CD4-positive, alpha-beta T cell (primary cell): ENCODE measurements at places on chromosomes 13 and 19.

GRCh38 chr13:28002886-28003698 lies 14.6 kb upstream of the URAD start:
- no peak for DNase-seq
- no peak overlapping the region for H3K4me3 ChIP-seq
- H3K36me3 ChIP-seq: no peaks in the 10 kb centered on the region
- H3K27me3 ChIP-seq: no peaks in the 10 kb centered on the region

- peak overlapping the region; percentile 21 for H3K4me3 ChIP-seq
- H3K27me3 ChIP-seq: peaks cover 87% of the 10 kb centered on the region
- H3K4me1 ChIP-seq: peaks cover 15% of the 10 kb centered on the region
- DNase-seq: no peak
- H3K27ac ChIP-seq: no peak overlapping the region
Measured at GRCh38 chr13:27960362-27961226, 8.5 kb downstream of the CDX2 start.

DNA sequence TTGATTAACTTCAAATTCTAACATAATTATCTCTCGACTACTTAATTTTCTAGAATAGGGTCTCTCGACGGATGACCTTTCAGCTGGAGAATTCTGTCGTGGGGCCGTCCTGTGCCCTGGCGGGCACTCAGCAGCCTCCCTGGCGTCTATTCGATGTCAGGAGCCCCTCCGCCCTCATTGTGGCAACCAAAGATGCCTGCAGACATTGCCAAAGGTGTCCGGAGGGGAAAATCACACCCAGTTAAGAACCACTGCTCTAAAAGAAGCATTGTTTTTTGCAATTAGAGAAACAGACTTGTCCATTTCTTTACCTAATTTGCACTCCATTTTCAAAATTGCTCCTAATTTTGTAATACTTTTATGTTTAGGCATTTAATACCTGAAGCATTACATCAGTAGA lies 79.2 kb upstream of the ARHGEF7 start:
- H3K27ac ChIP-seq: no peak overlapping the region
- peaks cover 6% of the 10 kb centered on the region for H3K27me3 ChIP-seq
- H3K4me1 ChIP-seq: peaks cover 12% of the 10 kb centered on the region

DNA sequence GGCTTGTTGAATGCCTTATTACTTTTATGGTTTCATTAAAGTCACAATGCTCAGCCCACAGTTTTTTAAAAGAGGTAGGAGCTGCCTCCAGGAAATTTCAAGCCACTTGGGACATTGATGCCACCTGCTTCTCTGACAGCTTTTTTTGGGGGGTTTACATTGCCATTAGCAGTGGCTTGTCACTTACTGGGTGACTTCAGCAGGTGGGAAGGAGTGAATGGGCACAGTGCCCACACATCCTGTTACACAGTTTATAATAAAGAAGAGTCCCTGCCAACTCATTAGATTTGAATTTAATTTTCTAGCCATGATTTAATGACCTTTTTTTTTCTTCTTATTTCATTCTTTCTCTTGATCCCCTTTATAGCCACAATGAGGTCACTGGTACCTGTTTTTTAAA lies 61.0 kb downstream of the NHLRC3 start:
- H3K27ac ChIP-seq: no peak overlapping the region
- no peaks in the 10 kb centered on the region for H3K36me3 ChIP-seq
- no peak for DNase-seq
- H3K4me3 ChIP-seq: no peak overlapping the region
- no peaks in the 10 kb centered on the region for H3K4me1 ChIP-seq

GRCh38 chr19:6259312-6259861 lies 20.4 kb downstream of the MLLT1 start:
- peaks cover 14% of the 10 kb centered on the region for H3K4me1 ChIP-seq
- H3K27ac ChIP-seq: no peak overlapping the region
- no peak for DNase-seq
- peaks cover 44% of the 10 kb centered on the region for H3K36me3 ChIP-seq
- no peaks in the 10 kb centered on the region for H3K27me3 ChIP-seq
- H3K4me3 ChIP-seq: no peak overlapping the region

GRCh38 chr13:76481738-76482137 lies 404.5 kb downstream of the KCTD12 start:
- no peak overlapping the region for H3K27ac ChIP-seq
- DNase-seq: no peak
- no peaks in the 10 kb centered on the region for H3K27me3 ChIP-seq
- H3K4me1 ChIP-seq: no peaks in the 10 kb centered on the region
- no peaks in the 10 kb centered on the region for H3K36me3 ChIP-seq
- H3K4me3 ChIP-seq: no peak overlapping the region

- no peak for DNase-seq
- no peak overlapping the region for H3K27ac ChIP-seq
- no peaks in the 10 kb centered on the region for H3K36me3 ChIP-seq
- H3K27me3 ChIP-seq: no peaks in the 10 kb centered on the region
- no peak overlapping the region for H3K4me3 ChIP-seq
Measured at GRCh38 chr13:24167666-24168391, 7.3 kb downstream of the SPATA13 start.

DNA sequence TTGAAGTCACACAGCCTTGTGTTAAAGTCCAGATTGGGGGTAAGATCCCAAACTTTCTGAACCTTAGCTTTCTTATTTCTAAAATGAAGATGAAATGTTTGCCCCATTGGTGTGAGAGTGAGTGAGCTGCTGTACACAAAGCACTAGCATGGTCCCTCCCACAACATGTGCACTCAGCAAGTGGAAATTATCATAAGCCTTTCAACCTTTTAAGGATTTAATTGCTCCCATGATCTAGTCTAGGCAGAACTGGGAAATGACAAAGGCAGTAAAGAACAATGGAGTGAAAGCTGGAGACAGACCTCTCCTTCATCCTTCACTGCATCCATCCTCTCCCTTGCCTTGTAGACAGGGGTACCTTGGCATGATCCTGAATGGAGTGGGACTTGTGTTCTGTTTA lies 76.0 kb upstream of the GPR12 start:
- no peaks in the 10 kb centered on the region for H3K36me3 ChIP-seq
- no peak overlapping the region for H3K4me3 ChIP-seq
- H3K27me3 ChIP-seq: peaks cover 3% of the 10 kb centered on the region
- H3K27ac ChIP-seq: no peak overlapping the region
- H3K4me1 ChIP-seq: no peaks in the 10 kb centered on the region
- no peak for DNase-seq

DNA sequence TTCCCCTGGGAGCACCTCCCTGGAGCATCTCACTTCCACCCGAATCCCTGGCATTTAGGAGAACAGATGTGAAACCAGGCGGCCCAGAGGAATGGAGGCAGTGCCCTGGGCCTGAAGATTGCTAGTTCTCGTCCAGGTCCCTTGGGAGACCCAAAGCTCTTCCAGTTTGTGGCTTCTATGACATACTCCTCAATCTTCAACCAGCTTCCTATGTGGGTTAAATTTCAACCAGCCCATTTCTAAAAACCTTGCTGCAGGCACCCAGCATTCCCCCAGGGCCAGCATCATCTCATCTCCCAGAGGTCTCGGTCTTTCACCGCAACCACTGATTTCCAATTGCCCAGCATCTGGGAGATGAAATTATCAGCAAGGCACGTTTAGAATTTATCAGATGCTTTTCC lies 46.0 kb upstream of the STK24 start:
- no peak overlapping the region for H3K4me3 ChIP-seq
- no peaks in the 10 kb centered on the region for H3K27me3 ChIP-seq
- H3K36me3 ChIP-seq: no peaks in the 10 kb centered on the region
- no peak overlapping the region for H3K27ac ChIP-seq
- DNase-seq: no peak

DNA sequence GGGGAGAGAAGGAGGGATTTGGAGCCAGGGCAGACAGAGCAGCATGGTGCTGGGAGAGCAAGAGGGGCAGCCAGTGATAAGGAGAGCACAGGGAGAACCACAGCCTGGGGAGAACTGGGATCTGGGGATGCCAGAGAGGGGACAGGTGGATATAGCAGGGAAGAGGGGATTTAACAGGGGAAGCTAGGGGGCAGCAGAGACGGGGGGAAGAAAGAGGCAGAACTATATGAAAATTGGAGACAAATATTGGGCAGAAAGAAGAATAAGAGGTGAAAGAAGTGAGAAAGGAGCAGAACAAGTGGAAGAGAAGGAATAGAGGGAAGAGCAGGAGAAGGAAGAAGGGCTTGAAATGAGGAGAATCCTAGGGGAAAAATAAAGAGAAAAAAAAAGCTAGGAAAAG lies 6.5 kb upstream of the ZNF528 start:
- H3K27ac ChIP-seq: no peak overlapping the region
- no peak overlapping the region for H3K4me3 ChIP-seq
- no peaks in the 10 kb centered on the region for H3K4me1 ChIP-seq
- no peaks in the 10 kb centered on the region for H3K27me3 ChIP-seq

- H3K36me3 ChIP-seq: peaks cover 14% of the 10 kb centered on the region
- no peak overlapping the region for H3K4me3 ChIP-seq
- no peaks in the 10 kb centered on the region for H3K27me3 ChIP-seq
- H3K27ac ChIP-seq: no peak overlapping the region
- no peak for DNase-seq
- peaks cover 33% of the 10 kb centered on the region for H3K4me1 ChIP-seq
Measured at GRCh38 chr19:35264268-35265125, 4.3 kb upstream of the USF2 start.

GRCh38 chr13:69921156-69921555 lies 186.5 kb upstream of the ATXN8OS start:
- H3K4me3 ChIP-seq: no peak overlapping the region
- H3K4me1 ChIP-seq: no peaks in the 10 kb centered on the region
- no peaks in the 10 kb centered on the region for H3K27me3 ChIP-seq
- no peak overlapping the region for H3K27ac ChIP-seq
- H3K36me3 ChIP-seq: no peaks in the 10 kb centered on the region

DNA sequence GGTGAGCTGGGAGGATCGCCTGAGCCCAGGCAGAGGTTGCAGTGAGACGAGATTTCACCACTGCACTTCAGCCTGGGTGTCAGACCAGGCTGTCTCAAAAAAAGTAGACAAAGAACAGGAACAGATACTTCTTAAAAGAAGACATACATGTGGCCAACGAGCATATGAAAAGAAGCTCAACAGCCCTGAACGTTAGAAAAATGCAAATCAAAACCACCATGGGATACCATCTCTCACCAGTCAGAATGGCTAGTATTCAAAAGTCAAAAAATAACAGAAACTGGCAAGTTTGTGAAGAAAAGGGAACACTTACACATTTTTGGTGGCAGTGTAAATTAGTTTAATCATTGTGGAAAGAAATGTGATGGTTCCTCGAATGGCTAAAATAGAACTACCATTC lies 3.0 kb upstream of the LGALS14 start:
- H3K27ac ChIP-seq: no peak overlapping the region
- no peak overlapping the region for H3K4me3 ChIP-seq
- no peaks in the 10 kb centered on the region for H3K36me3 ChIP-seq
- H3K27me3 ChIP-seq: no peaks in the 10 kb centered on the region
- DNase-seq: no peak
- H3K4me1 ChIP-seq: peaks cover 12% of the 10 kb centered on the region

DNA sequence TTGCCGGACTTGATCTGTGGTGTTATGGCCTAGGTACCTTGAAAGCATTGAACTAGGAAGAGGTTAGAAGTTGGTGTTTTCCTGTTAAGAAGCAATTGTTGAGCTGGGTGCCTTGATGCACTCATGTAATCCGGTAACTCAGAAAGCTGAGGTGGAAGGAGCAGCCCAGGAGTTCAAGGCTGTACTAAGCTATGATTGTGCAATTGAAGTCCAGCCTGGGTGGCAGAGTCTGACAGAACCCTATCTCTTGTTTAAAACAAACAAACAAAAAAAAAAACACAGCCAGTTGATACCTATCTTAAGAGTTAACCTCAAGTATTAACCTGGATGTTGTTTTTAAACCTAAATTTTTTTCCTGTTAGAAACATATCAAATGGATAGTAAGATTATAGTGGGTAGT lies 19.3 kb downstream of the SAFB start:
- H3K36me3 ChIP-seq: peaks cover 66% of the 10 kb centered on the region
- DNase-seq: no peak
- H3K4me1 ChIP-seq: peaks cover 5% of the 10 kb centered on the region
- no peak overlapping the region for H3K27ac ChIP-seq

- no peak for DNase-seq
- H3K27ac ChIP-seq: no peak overlapping the region
- no peak overlapping the region for H3K4me3 ChIP-seq
Measured at GRCh38 chr19:4744451-4745174, 21.0 kb upstream of the DPP9 start.

DNA sequence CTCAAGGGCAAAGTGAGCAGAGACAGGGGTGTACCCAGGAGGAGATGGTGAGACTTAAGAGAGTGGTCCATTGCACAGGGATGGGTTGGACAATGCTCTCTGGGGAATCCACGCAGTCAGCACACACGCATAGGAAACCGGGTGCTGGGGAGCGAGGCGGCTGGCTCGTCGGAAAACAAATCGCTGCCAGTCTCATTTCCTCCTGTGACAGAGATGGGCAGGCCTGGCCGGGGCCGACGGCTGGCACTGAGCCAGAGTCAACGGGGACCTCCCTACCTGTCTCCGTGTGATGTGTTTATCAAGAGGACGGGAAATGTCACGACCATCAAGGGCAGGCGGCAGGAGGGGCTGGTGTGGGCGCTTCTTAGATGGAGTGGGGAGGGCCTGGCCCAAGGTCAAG lies 27.3 kb downstream of the PTPRS start:
- H3K4me1 ChIP-seq: no peaks in the 10 kb centered on the region
- H3K36me3 ChIP-seq: no peaks in the 10 kb centered on the region
- H3K27ac ChIP-seq: no peak overlapping the region
- H3K4me3 ChIP-seq: no peak overlapping the region

DNA sequence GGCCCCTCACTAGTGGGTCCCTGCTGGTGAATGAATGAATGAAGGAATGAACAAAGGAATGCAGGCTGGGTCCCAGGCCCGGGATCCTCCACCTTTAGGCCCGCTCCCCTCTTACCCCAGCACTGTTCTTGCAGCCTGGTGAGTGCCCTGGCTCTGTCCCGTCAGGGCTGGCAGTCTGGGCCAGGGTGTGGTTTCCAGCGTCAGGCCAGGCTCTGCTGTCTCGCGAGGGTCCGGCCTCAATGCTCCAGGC lies 317 bp downstream of the LYL1 start:
- no peak overlapping the region for H3K27ac ChIP-seq
- H3K4me1 ChIP-seq: peaks cover 88% of the 10 kb centered on the region
- no peak for DNase-seq
- peaks cover 8% of the 10 kb centered on the region for H3K36me3 ChIP-seq
- peaks cover 9% of the 10 kb centered on the region for H3K27me3 ChIP-seq
- H3K4me3 ChIP-seq: peak overlapping the region; percentile 67

DNA sequence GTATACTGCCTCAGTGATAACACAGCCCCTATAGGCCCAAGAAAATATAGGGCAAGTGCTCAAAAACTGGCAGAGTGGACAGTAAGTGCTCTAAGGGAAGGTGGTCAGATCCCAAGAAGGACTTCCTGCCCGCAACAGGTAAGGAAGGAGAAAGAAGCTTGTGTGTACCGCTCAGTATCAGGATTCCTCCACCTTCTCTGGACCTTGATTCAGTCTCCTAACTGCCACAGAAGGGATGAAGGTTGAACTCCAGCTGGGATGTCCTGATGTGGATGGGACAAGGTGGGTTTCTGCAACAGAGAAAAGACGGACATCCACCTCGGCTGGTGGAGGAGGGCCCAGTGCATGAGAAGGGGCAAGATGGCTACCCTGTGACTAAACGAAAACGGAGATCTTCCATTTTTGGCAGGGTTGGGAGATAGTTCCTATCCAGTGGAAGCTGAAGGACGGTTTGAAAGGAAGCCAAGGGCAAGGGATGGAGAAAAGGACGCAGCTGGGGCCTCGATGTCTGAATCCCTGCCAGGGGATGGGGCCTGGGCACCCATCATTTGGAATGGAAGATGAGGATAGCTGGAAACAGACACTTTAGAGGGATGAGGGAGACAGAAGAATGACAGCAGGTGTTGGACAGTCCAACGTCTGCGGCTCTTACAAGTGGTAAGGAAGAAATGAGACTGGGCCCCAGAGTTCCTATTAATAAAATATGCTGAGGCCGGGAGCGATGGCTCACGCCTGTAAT lies 1.3 kb upstream of the ATF5 start:
- no peak overlapping the region for H3K27ac ChIP-seq
- H3K27me3 ChIP-seq: no peaks in the 10 kb centered on the region
- H3K4me1 ChIP-seq: peaks cover 80% of the 10 kb centered on the region
- peaks cover 45% of the 10 kb centered on the region for H3K36me3 ChIP-seq
